Activated CD4-positive, alpha-beta T cell treated with anti-CD3 and anti-CD28 coated beads, Interleukin-2, amount 50 U/mL, for 16 hours (primary cell): ENCODE measurements at places on chromosomes 11 and 22.
A peak's percentile ranks its signal among the peaks of the same experiment; 100 is the strongest.

DNA sequence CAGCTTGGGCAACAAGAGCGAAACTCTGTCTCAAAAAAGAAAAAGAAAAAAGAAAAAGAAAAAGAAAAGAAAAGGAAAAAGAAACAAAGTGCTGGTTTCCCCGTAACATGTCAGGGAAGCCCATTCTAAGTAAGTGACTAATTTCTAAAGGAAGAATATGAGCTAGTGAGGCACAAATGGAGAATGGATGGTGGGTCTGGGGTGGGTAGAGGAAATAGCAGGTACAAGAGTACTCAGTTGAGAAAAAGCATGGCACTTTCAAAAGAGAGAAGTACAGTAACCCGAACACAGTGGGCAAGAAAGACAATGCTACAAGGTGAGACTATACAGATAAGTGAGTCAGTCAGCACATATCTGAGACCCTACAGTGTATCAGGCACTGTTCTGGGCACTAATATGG, 4.5 kb downstream of the MAJIN start:
- DNase-seq: peak; percentile 70

DNA sequence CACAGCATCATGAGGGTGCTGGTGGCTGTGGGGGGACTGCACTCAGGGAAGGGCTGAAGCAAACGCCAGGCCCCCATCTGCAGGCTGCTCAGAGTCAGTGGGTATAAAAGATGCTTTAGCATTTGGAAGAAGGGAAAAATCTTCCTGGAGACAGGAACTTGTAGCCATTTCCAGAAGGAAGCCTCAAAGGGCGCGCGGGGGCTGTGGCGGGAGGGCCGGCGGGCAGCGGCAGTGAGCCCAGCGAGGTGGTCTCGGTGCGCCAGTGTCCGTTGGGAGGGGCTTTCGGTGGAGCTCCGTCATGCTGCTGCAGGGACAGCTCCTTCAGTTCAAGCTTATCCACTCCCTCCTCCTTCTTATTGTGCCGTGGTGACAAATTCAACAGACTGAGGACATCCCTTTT, 63.0 kb upstream of the PITPNB start:
- DNase-seq: no peak

DNA sequence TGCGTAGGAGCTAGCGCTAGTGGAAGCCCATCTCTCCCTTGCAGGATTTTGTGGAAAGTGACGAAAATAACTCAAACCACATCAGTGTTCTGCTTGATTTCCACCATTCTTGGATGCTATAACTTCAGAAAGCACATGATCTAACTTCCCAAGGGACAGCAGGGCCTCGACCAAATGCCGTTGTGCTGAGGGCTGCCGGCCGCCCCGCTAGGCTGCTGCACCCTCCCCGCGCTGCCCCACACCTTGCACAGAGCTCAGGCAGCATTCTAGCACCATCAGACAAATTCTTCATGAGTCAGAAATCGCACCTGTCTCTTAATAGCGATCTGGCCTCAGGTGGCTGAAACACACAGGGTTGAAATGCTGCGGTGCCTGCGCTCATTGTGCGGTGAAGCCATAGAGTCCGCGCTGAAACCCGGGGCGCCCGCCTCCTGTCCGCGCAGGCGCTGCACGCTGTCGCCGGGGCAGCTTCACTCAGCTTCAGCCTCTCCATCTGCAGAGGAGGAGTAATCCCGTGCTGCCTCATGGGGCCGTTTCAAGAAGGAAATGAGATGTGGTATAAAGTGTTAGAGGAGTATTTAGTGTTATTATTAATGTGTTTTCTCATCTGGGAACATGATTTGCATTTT, 59.2 kb upstream of the B3GAT1 start:
- no peak for DNase-seq

DNA sequence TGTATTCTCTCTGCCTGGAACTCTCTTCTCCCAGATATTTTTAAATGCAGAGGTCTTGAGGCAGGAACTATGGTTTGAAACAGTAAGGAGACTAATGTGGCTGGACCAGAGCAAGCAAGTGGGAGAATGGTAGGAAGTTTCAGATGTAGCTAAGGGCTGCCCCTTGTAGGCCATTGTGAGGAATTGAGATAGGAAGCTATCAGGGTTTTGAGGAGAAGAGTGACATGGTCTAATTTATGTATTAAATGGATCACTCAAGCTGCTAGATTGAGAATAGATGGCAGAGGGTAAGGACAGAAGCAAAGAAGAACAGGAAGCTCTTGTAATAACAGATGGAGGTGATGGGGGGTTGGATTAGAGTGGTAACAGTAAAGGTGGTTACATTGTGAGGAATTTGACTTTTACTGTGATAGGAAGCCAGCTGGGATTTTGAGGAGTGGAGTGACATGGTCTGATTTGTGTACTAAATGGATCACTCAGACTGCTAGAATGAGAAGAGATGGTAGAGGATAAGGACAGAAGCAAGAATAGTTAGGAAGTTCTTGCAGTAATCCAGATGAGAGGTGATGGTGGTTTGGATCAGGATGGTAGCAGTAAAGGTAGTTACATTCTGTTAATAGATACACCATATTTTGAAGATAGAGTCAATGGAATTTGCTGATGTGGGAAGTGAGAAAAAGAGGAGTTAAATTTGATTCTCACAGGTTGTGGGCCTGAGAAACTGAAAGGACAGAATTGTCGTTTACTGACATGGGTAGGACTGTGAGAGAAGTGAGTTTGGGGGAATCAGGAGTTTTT, 63.0 kb downstream of the HIPK3 start:
- no peak for DNase-seq

DNA sequence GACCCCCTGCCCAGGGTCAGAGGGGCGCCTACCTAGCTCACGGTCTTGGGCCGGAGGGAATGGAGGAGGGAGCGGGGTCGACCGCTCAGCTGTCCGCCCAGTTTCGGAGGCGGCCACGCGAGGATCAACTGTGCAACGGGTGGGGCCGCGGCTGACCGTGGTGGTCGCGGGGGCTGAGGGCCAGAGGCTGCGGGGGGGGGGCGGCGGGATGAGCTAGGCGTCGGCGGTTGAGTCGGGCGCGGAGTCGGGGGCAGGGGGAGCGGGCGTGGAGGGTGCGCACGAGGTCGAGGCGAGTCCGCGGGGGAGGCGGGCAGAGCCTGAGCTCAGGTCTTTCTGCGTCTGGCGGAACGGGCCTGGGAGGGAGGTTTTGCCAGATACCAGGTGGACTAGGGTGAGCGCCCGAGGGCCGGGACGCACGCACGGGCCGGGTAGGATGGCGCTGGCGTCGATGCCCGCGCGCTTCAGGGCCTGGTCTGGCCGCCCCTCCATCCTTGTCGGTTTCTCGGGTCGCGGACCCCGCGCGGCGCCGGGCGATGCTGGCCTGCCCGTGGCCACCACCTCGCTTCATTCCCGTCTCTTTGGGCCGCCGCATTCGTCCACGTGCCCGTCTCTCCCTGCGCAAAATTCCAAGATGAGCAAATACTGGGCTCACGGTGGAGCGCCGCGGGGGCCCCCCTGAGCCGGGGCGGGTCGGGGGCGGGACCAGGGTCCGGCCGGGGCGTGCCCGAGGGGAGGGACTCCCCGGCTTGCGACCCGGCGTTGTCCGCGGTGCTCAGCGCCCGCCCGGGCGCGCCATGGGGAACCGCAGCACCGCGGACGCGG, at the start of gene DRD4:
DRD4 (plus strand) TSS at position 759 of the 822 bp plus-strand sequence; CDS start at position 795, 36 bp downstream.
- DNase-seq: no peak

GRCh38 chr11:68471360-68472340, 11.1 kb downstream of the PPP6R3 start:
- DNase-seq: peak; percentile 78
